Upper lobe of right lung (tissue), 1 donor: ENCODE measurements at places on chromosomes 2 and 18.

GRCh38 chr2:112749755-112750559 lies 14.5 kb downstream of the CKAP2L start:
- peak; percentile 89 for DNase-seq

GRCh38 chr2:1488181-1488671 lies 75.0 kb downstream of the TPO start:
- DNase-seq: peak; percentile 38

GRCh38 chr18:63843008-63843407 lies 44.5 kb upstream of the SERPINB2 start:
- DNase-seq: no peak

DNA sequence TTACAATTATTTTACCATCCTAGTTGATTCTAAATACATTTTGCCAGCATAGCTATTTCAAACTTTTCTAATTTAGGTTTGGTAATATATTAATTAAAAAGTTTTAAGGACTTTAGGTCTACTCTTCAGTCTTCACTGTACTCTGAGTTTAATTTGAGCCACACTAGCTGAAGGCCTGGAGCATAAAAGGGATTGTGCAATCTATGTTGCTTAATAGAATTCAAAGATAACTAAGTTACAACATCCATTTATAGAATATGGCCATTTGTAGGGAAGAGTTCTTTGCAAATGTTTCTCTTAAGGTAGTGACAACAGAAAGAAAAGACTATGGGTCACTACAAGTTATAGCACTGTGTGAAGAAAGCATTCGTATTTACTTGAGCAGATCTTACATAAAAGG lies 702.2 kb upstream of the NRXN1 start:
- DNase-seq: no peak

- DNase-seq: no peak
These were observed 77.8 kb upstream of the TFCP2L1 start for GRCh38 chr2:121362774-121363173.

GRCh38 chr2:10686176-10686730 lies 3.5 kb downstream of the NOL10 start:
- no peak for DNase-seq
